Tongue (tissue), 3 donors: ENCODE measurements at places on chromosomes 11 and 22.
A peak's percentile ranks its signal among the peaks of the same experiment; 100 is the strongest.

GRCh38 chr22:31895411-31896123 lies 48.8 kb upstream of the YWHAH start:
- DNase-seq, result no peak

DNA sequence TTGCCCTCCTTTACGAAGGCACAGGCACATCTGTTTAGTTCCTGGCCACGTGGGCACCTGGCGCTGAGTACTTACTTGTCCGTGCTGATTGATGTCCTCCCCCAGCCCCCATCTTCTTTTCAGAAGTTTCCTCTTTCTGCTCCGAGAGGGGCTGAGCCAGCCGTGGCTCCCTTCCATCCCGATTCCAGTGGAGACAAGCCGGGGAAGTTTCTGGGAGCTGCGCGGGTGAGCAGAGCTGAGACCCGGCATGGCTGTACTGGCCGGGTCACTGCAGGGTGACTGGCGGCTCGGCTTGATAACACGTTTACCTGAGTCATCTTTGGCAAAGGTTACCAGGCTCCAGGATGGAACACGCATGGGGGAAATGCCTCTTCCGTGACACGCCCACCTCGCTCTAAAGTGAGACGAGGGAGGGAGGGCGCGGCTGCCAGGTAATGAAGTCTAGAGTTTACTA lies 45.4 kb upstream of the ATXN10 start:
- no peak for DNase-seq

DNA sequence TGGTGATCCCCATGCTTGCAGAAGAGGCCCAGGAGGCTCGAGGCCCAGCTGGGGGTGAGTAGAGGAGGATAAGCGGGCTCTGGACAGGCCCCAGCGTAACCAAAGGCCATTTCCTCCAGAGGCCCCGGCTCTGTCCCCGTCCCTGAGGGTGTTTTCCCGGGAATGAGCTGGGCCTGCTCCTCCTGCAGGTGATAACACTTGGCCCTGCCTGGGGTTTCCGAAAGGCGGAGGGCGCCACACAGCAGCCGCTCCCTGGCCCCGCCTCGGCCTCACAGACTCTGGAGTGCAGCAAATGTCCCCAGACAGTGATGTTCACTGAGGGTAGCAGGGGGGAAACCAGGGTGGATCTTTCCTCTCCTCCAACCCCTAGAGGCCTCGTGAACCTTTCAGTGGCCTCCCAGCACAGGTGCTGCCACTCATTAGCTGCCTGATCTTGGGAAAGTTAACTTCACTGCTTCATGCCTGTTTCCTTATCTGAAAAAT lies 10.5 kb upstream of the MGAT3 start:
- DNase-seq, result no peak

- peak; percentile 64 for DNase-seq
Observed at GRCh38 chr22:22576244-22576988, 17.4 kb upstream of the PRAME start.

DNA sequence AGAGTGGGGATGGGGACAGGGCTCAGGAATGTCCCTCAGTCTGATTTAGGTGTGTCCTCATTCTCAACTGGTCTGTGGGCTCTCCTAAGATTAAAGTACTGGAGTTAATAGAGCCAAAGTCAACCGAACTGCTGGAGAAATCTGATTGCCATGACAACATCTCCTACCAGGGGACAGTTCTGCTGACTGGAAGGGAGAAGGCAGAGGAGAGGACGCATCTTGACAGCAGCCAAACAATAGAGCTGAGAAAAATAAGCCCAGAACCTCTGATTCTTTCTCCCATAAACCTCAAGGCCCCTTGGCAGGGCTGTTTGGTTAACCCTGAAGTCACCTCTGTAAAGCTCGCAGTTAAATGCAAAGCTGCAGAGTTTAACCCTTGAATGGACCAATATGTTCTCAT lies 2.8 kb downstream of the KCTD14 start:
- no peak for DNase-seq

GRCh38 chr22:50416996-50417395 lies 57.8 kb downstream of the SBF1 start:
- DNase-seq, result no peak

- DNase-seq, result no peak
Observed at GRCh38 chr22:48892578-48893287, 934.9 kb downstream of the BRD1 start.

GRCh38 chr11:12599408-12600143 lies 74.6 kb upstream of the TEAD1 start:
- DNase-seq, result peak; percentile 38

GRCh38 chr22:30747493-30747892 lies 52.8 kb downstream of the OSBP2 start:
- no peak for DNase-seq

DNA sequence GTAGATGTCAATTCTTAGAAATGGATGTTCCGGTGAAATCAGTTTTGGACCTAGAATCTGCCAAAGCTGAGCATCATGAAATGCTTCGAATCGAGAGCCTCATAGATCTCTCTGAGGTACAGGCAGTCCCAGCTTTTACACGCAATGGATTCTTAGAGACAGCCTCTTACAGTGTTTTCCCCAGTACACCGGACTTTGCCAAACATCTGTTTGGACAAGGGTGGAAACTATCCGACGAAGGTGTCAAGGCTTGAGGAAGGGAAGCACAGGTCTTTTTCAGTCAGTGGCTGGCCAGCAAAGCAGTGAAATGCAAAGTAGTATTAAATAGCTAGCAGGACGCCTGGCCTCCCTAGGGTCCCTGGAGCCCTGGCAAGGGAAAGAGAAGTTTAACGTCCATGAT lies 4.9 kb downstream of the GRK3 start:
- DNase-seq, result peak; percentile 86

DNA sequence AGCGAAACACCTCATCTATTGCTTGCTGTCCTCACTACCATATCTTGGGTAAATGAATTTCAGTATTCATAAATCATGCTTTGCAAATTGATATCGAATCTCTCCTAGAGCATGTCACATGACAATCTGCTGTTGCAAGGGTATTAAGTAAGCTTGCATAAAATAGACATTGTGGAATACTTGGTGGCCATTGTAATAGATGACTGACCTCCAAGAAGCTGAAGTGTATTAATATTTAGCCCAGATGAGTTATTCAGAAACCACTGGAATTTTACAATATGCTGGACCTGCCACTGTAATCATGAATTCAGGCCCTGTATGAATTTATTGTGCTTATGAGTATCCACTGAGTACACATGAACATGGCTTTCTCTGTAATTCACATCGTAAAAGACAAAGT lies 289.7 kb upstream of the ARHGAP42 start:
- DNase-seq, result no peak

- peak; percentile 63 for DNase-seq
Observed at GRCh38 chr22:27800250-27801201, 1.0 kb downstream of the MN1 start.

DNA sequence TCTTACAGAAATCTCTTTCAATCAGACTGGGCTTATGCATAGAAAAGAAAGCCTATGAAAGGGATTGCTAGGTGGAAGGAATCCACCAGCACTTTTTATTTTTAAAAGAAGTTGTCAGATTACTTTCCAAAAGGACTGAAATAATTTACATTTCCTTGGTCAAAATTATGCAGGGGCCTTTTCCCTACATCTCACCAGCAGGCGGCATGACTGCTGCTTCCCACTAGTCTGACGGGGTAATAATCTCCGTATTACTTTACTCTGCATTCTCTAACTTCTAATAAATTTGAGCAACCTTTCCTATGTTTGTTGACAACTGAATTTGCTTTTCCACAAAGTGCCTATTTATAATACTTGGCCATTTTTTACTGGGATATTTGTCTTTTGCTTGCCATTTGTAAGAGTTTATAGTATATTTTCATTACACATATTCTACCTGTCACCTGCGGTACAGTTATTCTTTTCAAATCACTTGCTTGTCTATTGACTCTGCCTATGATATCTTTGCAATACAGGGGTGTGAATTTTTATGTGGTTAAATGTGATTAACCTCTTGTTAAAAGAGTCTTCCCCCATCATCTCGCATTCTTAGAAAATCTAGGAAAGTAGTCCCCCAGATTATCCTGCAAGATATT lies 51.9 kb upstream of the USP47 start:
- DNase-seq, result peak; percentile 35

DNA sequence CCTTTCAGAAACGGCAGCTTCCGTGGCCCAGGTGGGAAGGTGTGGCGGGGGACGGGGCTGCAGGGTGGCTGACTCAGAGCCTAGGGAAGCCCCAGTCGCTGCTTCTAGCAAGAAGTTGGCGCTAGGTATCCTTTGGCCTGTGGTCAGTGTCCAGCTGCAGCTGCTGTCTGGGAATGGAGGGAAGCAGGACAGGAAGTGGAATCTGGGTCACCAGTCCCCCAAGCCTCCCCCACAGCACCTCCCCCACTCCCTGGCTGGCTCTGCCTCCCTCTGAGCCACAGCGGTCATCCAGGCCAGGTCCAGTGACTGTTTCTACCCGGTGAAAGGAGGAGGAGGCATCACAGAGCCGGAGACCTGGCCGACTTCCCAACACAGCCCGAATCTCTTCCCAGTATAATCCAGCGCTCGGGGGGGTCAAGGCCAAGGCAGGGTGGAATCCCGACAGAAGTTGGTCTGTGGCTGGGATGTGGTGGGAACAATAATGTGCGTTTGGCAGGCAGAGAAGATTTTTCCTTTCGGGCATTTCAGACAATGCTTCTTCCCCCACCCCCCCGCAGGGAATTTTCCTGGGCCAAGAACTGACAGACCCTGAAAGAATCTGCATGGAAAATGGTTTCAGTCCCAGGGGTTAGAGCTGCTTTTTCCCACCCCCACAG lies 45.1 kb downstream of the C11orf96 start:
- peak; percentile 85 for DNase-seq

DNA sequence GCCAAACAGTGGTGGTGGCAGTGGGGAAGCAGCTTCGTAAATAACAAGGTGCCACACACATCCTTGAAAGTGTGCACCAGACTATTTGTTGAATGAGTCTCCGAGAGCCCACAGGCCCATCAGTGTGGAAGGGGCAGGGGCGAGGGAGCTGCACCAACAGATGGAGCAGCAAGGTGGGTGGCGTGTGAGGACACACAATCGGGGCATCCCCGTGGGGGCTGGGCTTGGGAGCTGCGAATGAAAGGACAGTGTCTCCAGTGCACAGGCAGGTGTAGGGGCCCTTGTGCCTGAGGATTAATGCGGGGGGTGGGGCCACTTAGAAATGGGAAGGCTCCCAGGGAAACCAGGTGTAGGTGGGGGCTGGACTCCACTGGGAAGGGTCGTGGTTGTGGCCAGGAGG lies 2.8 kb downstream of the NRXN2 start:
- no peak for DNase-seq

- DNase-seq, result no peak
Observed at GRCh38 chr22:40401532-40401931, 31.1 kb downstream of the SGSM3 start.

DNA sequence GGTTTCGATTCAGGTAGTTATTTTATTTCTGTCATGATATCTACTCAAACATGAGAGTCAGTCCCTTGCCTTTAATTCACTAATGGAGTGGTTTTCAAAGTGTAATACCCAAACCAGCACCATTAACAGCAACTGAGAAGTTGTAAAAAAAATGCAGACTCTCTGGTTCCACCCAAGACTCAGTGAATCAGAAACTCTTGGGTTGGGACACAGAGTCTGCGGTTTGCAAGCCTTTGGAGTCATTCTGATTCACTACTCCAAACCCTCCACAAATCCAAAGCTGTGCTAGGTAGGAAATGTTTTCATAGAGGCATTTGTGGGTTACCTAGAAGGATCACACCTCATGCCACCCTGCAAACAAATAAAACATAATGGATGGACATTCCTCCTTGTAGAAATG lies 340.1 kb downstream of the NTM start:
- no peak for DNase-seq

DNA sequence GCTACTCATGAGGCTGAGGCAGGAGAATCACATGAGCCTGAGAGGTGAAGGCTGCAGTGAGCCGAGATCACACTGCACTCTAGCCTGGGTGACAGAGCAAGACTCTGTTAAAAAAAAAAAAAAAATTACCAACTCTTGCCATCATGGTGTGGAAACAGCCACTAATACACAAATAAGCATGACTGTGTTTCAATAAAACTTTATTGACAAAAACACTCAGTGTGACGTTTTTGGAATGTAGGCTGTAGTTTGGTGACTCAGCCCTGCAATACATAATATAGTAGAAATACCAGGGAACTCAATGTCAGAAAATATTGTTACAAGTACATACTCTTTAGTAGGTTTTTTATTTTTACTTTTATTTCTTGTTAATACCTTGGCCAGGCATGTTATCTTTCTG lies 207.1 kb downstream of the CASP12 start:
- no peak for DNase-seq

GRCh38 chr11:72239313-72239848 lies 4.6 kb downstream of the PHOX2A start:
- DNase-seq, result peak; percentile 59

DNA sequence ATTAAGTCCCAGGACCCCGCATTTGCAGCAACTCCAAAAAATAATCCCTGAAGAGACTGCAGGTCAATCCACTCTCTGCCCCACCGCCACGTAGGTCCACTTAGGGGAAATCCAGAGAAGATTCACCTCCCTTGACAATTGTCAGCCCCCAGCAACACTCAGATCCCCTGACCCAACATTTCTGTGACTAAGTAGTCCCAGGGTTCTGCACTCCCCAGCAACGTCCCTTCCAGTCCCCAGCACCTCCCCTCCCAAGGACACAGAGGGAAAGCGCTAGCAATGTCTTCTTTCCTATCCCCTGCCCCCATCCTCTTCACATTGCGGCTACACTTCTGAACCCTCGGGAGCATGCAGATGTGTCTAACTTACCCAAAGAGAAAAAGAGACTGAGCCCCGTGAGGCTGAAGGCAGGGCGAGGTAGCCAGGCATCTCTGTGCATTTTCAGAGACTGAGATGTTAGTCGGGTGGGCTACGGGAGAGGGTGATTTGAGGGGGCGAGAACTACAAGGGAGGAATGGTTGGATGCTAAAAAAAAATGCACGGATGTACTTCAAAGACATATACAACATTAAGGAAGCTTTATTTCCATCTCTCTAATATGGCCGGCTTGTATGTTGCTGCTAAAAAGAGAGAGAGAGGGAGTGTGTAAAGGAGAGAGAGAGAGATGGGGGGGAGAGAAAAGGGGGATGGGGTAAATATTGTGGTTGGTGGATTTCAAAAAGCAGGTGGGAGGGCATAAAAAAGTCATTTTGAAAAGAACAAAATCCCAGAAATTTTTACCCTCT lies at the start of gene SCN2B:
TSS of gene SCN2B (minus strand) at position 647 of the 785 bp plus-strand sequence. CDS start at position 439, 208 bp downstream.
- peak; percentile 76 for DNase-seq

DNA sequence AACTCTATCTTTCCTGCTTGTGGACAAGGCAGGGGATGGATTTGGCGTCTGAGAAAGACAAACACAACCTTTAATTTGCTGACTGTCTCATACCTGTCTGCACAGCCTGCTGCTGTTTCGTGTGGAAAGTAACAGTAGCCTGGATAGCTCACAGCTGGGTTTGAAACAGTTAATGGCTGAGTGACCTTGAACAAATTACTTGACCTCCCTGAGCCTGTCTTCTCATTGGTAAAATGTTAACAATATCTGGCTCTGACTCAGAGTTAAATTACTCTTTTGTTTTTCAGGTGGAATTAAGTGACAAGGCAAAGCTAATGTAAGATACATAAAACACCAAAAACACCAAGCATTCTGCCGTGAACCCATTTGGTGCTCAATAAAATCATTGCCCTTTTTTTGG lies 41.1 kb upstream of the ADA2 start:
- DNase-seq, result no peak

DNA sequence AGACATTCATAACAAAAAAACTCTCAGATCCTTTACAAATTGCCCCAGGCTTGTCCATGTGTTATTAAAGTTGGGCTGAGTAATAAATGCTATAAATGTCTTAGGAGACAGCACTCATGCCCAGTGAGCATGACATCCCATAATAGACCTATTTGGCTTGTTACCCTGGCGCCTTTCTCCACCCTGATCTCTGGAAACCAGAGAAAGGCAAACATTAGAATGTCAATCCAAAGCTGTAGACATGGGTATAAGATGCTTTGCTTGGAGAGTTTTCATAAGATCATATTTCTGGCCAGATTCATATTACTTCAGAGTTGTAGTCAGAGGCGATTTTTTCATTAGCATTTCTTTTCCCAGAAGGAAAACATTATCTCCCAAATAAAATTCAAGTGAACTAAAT lies 161.3 kb upstream of the UBASH3B start:
- DNase-seq, result peak; percentile 49
